ENCODE measurements at places on chromosomes 5 and 9. TPM values are rescaled to one million over a fixed set of nuclear protein-coding genes. Genes with fewer than 3 reads are reported as not detected.

DNA sequence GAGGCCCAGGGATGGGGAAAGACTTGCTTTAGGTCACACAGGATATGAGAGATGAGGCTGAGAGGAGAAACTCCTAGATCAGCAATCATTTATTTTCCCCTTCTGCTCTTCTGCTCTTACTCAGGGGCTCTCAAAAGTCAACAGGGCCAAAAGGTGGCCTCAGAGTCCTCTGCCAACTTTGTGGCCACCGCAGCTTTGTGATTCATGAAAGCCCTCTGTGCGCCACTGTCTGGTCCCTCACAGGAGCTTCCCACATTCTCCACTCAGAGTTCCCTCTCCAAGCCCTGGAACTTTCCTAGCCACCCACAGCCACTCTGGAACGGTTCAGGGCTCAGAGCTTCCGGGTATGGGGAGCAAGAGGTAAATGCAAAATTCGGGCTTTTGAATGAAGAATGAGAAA is 82.4 kb downstream of the COL27A1 start:
- no peak for DNase-seq

Gene ANKRD34B
- 0.09 TPM for total RNA-seq

GRCh38 chr5:177098470-177099141 is 11.9 kb downstream of the FGFR4 start:
- DNase-seq, result peak; percentile 49

- DNase-seq, result no peak
Measured at GRCh38 chr9:69637817-69638200, 34.4 kb downstream of the APBA1 start.

GRCh38 chr5:153619771-153620170 is 129.3 kb downstream of the GRIA1 start:
- DNase-seq, result no peak

- no peak for DNase-seq
Measured at GRCh38 chr9:22838266-22838665, 391.6 kb downstream of the DMRTA1 start.

GRCh38 chr5:6395102-6395445 is 16.7 kb upstream of the MED10 start:
- DNase-seq, result peak; percentile 19

- DNase-seq, result no peak
Measured at GRCh38 chr5:149693482-149693881, 36.6 kb upstream of the PPARGC1B start.

- DNase-seq, result no peak
Measured at GRCh38 chr5:147547730-147548129, 37.9 kb upstream of the DPYSL3 start.

DNA sequence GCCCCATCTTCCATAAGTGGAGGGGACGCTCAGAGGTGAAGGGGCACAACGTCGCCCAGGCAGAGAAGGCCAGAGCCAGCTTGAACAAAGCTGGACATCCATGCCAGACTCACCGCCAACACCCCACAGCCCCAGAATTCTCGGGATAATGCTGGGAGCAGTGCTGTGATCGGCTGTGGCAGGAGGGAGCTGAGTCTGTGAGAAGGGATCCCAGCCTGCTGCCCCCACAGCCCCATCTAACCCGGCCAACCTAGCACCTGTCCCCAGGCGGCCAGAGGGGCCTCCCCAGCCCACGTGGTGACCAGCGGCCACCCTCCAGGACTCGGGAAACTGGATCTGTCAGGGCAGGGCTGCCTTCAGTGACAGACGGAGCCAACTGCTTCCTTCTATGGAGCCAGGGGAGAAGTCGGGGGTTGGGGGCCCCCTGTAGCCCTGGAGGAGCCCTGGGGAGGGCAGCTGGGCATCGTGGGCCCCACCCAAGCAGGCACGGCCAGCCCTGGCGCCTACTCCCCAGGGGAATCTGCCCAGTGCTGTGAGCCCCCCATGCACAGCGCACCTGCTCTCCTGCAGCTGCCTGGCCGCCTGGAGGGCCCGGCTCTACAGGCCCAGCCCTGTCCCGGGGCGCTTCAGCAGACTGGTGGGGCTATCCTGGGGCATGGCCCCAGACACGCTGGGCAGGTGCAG is 6.0 kb downstream of the BRD3 start:
- peak; percentile 42 for DNase-seq

Gene GAPVD1
- total RNA-seq, result 44.4 TPM

Gene PHF24
- total RNA-seq, result 1.9 TPM

GRCh38 chr9:76025286-76025685 is 134.8 kb downstream of the PCSK5 start:
- DNase-seq, result no peak

GRCh38 chr5:38423276-38424147 is 132.9 kb downstream of the LIFR start:
- DNase-seq, result no peak

Gene PCDHAC1
- 3.2 TPM for total RNA-seq

DNA sequence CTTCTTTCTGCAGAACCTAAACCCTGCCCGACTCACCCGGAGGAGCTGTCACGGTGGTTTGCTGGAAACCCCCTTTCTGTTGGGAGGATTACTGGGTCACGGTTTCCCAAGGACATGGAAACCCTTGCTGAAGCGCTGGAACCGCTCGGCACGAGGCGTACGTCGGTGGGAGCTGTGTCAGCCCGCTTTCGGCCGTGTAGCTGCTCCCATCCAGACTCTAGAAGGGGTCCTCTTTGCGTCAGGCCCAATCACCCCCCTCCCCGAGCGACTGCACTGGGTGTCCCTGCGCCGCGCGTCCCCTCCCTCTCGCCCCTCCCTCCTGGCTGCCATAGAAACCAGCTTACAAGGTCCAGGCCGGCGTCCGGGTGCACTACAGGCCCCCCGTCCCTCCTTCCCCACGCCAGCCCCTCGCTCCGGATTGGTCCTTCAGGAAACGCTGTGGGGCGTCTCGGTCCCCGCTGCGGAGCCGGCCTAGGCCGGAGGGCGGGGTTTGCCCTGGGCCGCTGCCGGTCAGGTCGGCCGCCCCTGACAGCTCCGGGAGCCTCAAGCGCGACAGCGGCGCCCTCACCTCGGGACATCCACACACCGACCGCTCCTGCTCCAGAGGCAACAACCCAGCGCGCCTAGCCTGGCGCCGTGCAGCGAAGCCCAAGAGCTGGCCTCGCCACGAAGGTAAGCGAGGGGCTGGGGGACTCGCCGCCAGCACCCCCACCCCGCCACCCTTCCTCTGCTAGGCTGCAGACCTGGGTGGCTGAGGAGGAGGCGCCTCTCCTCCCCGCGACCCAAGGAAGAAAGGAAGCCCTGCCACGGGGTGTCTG is at the start of gene NIM1K:
Gene NIM1K (plus strand): TSS at position 486 of the 818 bp plus-strand sequence. CDS start 53,551 bp downstream, outside the sequence.
- DNase-seq, result peak; percentile 90

Gene GMCL2
- total RNA-seq, result not detected

Gene SPINK13
- total RNA-seq, result not detected

DNA sequence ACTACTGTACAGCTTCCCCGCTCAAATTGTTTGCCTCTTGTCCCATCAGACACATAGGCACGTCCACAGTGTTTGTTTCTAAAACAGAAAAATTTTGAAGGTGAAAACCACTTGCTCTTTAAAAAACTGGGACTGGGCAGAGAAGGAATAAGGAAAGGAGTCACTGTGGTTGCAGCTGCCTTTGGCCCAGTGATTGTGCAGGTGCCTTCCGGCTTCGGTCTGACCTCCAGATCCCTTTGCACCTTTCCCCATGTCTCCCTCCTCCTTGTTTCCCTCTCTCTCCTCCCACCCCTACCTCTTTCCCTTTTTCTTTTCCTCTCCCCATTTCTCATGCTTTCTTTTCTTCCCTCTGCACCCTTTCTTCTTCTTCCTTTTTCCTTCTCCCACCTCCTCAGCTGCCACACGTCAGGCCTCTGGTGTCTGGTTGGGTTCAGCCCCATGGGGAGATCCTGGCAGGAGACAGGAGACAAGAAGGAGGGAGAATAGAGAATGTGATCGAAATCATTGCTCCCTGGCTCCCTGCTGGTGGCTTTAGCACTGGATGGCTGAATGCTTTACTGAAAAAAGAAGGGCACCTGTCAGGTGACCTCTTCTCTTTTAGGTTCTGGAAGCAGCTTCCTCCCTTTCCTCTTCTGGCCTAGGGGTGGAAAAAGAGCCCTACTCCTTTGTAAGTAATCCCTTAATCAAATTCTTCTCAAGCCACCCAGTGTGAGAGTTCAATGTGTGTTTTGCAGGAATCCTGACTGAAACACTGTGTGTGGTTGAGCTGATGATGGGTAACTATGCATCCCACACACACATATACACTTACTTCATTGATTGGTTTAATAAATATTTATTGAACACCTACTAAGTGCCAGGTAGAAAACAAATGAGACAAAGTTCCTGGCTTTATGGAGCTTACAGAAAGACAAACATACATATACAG is 267.3 kb downstream of the MAST4 start:
- DNase-seq, result peak; percentile 72

Gene AFAP1L1
- total RNA-seq, result 0.55 TPM

DNA sequence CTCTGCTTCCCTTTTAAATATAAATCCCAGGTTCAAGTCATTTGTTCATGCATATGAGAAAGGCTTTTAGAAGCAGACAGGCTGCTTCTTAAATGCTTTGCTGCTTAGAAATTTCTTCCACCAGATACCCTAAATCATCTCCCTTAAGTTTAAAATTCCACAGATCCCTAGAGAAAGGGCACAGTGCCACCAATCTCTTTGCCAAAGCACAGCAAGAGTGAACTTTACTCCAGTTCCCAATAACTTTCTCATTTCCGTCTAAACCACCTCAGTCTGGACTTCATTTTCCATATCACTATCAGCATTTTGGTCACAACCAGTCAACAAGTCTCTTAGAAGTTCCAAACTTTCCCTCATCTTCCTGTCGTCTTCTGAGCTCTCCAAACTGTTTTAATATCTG is 679.8 kb upstream of the FTMT start:
- no peak for DNase-seq

DNA sequence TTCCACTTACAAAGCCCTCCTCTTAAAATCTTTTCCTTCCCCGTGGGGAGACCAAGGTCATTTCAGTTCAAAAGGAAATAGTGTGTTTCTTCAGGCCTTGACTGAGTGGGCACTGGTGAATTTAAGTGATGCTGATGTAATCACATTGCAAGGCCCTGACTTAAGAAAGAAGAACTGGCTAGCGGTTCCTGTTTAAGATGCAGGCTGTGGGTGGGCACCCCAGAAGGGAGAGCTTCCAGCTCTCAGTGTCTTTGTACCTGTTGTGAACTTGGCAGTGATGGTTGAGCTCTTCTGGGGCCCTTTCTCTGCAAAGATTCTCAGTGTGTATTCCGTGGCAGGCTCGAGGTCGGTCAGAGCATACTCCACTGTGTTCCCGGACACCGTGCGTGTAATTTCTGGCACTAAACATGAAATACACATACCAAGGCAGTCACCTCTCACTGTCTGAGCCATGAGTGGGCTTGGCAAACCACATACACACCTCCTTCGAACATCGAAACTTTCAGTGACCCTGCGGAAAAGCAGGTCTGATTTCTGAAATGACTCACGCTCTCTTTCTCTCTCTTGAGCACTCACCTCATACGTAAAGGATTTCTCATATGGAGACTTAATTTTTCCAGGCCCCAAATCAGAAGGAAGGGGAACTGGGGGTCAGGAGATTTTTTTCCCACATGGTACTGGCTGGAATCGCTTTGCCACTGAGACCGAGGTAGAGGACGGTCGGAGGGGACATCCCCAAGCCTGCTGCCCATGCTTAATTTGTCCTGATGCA is 81.9 kb downstream of the TNC start:
- DNase-seq, result no peak

DNA sequence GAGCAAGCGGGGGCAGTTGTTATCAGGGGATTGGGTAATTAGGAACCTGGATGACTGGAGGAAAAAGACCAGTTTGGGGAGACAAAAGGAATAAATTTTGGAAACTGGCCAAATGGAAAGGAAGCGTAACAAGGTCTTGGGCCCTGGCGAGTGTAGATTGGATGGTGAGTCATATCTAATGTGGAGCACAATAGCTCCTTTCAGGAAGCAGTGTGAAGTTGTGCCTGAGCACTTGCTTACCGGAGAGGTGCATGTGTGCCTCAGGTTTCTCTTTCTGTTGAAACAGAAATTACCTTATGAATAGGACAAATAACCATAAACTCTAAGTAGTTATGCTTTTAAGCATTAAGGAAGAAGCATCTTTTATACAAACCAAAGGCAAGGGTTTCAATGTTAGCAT is 176.4 kb downstream of the KIF4B start:
- no peak for DNase-seq

GRCh38 chr9:104088416-104088815 is 5.7 kb upstream of the SMC2 start:
- no peak for DNase-seq

Gene SHISAL2B
- total RNA-seq, result 143 TPM

GRCh38 chr5:74641735-74642542 is 1.4 kb upstream of the ENC1 start:
- DNase-seq, result peak; percentile 64

- no peak for DNase-seq
Measured at GRCh38 chr9:116849721-116850120, 162.6 kb downstream of the TRIM32 start.

DNA sequence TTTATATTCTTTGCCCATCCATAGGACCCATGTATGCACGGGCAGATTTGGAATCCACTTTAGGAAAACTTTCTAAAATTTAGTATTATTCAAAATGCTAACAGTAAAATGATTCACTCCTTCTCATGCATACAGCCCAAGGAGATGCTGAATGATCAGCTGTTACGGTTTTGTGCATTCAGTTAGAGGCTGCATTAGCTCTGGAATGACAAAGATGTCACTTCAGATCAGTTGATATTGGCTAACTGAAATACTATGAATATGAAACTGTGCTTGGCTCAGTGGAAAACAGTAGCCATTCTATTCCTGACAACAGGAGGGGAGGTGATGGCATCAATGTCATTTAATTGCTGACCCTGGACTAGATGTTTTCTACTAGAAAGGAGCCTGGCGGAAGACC is 560.7 kb downstream of the ZNF608 start:
- no peak for DNase-seq

Gene CARD9
- total RNA-seq, result 1.0 TPM
